B cell (primary cell): ENCODE measurements at places on chromosomes 5 and 9.

GRCh38 chr5:97148288-97148687 lies 5.9 kb upstream of the LIX1 start:
- no peak for DNase-seq

- DNase-seq: no peak
Measured at GRCh38 chr5:140072812-140073211, 29.7 kb upstream of the NRG2 start.

GRCh38 chr9:95224376-95225019 lies 93.0 kb downstream of the FANCC start:
- no peak for DNase-seq

DNA sequence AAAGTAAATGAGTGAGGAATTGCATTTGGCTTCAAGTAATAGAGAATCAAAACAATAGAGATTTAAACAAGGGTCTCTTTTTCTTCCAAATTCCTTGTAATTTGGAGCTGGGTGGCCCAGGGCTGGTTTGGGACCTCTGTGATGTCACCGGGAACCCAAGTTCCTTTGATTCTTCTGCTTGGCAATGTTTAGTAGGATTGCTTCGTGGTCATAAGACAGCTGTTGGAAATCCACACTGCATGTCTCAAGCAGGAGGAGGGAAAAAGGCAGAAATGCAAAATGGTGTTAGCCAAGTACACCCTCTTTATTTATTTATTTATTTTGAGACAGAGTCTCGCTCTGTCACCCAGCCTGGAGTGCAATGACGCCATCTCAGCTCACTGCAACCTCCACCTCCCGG lies 72.6 kb upstream of the IL12B start:
- DNase-seq: no peak

DNA sequence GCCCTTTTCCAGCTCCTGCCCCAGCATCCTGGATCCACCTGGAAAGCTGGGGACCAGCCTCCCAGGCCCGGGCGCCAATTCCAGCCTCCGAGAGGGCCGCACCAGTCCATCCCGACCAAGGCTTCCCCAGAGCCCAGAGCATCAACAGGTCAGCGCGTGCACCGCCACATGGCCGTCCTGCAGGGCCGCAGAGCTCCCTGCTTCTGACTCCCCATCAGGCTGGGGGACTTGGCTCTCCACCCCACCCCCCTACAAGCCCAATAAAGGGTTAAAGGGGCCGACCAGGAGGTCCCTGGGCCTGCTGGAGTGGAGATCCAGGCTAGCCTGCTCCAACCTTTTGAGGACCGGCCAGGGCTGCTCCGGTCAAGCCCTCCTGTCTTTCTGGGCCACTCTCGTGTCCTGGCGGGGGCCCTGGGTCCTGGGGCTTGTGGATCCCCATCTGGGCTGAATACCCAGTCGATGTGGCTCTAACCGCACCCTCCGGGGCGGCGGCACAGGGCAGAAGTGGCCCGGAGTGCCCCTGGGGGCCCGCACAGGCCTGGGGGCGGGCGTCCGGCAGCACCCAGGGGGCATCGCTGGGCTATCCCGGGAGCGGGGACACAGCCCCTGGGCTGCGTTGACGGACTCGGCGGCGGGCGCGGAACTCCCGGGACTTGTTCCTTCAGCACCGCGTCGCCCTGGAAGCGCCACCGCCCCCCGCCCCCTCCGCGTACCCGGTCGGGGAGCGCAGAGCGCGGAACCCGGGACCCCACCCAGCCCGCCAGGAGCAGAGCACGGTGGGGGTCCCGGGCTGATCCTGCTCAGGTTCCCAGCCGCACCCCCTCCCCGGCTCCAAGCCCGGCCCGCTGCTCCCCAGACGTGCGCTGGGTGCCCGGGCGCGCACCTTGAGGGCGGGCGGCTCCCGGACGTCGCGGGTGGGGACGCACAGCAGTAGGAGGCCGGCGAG lies 590 bp downstream of the ENTPD2 start:
- DNase-seq: peak; percentile 46

DNA sequence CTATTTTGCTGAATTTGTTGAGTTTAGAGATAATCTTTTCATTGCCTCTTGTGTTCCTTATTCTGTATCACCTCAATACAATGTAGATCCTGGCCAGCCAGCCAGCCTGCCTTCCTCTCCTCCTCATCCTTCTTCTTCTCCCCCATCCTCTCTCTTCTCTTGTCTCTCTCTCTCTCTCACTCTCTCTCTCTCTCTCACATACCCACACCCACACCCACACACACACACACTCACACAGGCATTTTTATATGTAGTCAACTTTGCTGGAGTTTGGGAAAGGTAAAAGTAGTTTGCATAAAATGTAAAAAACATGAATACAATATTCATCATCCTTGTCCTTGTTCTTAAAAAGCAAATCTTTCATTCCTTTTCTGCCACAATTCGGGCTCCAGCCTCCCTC lies 60.5 kb downstream of the ZFAND5 start:
- no peak for DNase-seq

DNA sequence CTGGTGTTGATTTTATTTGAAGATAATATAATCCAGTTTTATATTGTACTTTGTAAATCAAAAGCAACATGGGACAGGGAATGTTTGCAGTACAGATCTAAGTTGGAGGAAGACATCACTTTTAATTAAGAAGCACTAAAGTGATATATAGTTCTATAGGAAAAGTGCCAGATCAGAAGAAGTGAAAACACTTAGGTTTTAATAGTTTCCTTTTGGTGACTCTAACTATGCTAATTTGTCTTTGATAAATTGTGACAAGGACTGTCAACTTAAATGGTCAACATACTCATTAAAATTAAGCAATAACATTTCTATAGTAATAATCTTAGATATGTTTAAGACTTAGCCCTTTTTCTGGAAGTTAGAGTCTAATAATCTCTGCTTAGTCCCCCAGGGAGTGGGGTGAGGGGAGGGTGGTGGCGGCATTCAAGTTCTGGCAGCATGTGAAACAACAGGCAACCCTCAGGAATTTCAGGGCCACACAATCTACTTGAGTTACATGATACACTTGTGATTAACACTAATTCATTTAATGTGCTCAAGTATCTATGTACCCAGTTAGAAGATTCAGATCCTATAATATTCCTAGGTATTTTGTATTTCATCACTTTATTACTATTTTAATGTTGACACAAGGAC lies 1026.5 kb downstream of the NR2F1-AS1 start:
- no peak for DNase-seq

GRCh38 chr9:120397453-120397852 lies 182.5 kb downstream of the CDK5RAP2 start:
- no peak for DNase-seq

DNA sequence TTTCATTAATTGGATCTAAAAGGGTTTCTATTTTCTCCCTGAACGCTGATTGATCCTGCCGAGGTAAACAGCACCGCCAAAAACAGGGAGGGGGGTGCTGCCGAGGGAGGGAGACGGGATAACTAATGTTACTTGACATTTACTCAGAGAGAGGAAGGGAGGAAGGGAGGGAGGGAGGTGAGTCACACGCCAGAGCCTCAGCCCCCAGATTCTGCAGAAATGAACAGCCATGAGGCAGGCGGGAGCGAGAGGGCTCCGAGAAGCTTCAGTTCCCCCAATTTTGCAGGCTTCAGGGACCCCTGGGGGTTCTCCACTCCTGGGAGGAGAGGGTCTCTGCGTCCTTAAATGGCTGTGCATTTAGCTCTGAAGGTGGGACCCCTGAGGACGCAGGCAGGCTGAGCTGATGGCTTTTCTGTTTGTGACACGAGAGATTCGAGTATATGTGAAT lies 59.1 kb upstream of the IER5L start:
- no peak for DNase-seq

GRCh38 chr5:6886866-6887265 lies 173.6 kb downstream of the TENT4A start:
- DNase-seq: no peak

GRCh38 chr5:1378096-1378495 lies 33.2 kb upstream of the CLPTM1L start:
- DNase-seq: no peak

DNA sequence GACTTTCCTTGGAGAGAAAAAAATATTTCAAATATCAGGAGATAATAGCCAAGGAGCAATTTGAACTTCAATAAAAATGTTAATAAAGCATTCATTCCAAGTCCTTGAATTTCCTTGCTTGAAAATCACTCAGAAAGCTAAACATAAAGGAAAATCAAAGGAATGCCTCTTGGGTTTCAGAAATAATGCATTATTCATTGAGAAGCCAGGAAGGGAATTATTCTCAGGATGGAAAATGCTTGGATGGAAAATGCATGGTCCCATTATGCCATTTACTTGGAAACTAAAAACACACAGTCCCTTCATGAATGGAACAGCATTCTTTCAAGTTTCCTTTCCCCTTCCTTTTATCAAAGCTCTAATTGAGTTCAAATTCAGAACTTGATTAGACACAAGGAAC lies 160.9 kb downstream of the LPAR1 start:
- no peak for DNase-seq

- no peak for DNase-seq
Measured at GRCh38 chr5:54835647-54836046, 149.7 kb downstream of the ESM1 start.

DNA sequence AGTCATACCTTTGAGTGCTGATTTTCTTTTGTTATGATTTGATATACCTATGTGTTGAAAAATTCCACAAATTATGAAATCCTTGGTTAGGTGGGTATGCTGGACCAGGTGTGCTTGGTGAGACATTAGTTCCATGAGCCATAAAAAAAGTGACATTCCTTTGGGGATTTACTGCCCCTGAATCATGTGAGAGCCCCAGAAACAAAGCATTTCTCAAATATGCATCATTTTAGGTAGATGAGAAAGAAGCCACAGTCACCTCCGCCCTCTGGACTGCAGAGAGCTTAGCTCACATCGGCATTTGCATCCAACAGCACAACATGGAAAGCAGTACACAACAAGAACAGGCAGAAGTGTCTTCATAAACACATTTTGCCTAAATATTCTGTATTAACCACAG lies 55.3 kb downstream of the DAP start:
- no peak for DNase-seq

DNA sequence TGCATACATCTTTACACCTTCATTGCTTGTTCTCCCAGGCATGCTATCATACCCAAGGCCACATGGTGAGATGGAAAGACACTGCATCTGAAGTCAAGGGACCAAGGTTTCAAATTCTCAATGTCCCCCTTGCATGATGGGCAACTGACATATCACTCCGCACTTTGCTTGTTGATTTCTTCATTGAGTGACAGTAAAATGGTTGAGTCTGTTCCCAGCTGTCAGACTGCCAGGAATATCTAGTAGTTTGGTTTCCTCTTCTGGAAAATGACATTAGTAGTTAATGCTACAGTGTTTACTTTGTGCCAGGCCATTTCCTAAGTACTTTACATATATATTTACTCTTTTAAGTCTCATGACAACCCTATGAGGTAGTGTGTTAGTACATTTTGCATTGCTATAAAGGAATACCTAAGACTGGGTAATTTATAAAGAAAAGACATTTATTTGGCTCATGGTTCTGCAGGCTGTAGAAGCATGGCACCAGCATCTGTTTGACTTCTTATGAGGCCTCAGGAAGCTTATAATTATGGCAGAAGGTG lies 114.4 kb downstream of the PCSK1 start:
- no peak for DNase-seq

- DNase-seq: no peak
Measured at GRCh38 chr9:92590377-92590776, 54.6 kb upstream of the ECM2 start.

DNA sequence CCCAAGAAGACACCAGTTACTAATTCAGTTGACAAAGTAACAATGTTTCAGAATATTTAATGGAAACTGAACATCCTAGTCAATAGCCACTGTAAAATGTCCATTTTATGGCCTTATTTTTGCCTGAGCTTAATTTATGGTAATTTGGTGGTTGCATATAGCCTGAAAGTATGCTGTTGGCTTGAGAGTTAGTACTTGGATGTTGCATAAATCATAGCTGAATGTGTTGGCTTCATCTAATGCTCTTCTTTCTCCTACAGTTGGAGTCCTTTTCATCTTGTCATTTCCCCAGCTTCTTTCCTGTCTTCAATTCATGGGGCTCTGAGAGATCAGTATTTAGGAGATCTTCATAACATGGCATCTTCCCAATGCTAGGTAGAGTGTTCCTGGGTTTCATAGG lies 164.6 kb downstream of the MAT2B start:
- DNase-seq: no peak

DNA sequence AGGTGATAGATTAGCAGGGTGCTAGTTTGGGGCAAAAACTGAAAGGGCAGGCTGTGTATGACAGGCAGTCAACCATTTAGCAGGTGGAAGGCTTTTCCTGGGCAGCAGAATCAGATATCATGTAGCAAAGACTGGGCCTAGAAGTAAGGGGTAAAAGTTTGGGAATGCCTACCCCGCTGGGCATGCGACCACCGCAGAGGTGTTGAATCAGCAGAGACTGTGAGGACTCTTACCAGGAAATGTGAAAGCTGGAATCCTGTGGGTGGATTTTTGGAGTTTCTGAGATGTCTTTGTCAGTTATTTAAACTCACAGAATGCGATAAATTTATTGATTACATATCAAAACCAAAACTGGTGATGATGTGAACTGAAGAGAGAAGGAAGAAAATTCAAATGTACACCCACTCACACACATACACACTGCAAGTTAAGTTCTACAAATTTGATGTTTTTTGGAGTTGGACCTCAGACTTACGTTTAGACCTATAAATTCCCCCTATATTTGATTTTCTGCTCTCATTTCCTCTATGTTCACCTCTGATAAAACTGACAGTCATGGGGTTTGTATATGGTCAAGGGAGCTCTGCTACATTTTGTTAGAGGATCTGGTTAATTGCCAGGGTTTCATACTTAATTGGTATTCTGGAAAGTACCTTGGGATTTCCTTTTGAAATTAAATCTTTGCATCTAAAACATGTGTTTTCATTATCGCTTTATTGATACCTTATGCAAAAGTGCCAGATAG lies 333.6 kb downstream of the CSNK1G3 start:
- no peak for DNase-seq

GRCh38 chr9:75169623-75170022 lies 81.3 kb downstream of the OSTF1 start:
- no peak for DNase-seq

- no peak for DNase-seq
Measured at GRCh38 chr9:74064702-74065101, 432.4 kb upstream of the RORB start.

DNA sequence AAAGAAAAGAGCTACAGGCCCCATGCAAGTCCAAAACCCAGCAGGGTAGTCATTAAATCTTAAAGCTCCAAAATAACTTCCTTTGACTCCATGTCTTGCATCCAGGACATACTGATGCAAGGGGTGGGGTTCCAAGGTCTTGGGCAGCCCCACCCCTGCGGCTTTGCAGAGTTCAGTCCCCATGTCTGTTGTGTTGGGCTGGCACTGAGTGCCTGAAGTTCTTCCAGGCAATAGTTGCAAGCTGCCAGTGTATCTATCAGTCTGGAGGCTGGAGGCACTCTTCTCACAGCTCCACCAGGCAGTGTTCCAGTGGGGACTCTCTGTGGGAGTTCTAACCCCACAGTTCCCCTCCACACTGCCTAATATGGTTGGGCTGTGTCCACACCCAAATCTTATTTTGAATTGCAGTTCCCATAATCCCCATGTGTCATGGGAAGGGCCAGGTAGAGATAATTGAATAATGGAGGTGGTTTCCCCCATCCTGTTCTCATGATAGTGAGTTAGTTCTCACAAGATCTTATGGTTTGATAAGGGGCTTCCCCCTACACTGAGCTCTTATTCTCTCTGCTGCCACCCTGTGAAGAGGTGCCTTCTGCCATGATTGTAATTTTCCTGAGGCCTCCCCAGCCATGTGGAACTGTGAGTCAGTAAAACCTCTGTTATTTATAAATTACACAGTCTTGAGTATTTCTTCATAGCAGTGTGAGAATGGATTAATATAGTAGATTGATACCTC lies 237.5 kb upstream of the ADRA1B start:
- DNase-seq: no peak

- DNase-seq: no peak
Measured at GRCh38 chr5:116531635-116532034, 43.0 kb downstream of the SEMA6A start.

- no peak for DNase-seq
Measured at GRCh38 chr5:77953374-77953773, 177.2 kb upstream of the TBCA start.
